ENCODE measurements at places on chromosomes 13 and 19.

DNA sequence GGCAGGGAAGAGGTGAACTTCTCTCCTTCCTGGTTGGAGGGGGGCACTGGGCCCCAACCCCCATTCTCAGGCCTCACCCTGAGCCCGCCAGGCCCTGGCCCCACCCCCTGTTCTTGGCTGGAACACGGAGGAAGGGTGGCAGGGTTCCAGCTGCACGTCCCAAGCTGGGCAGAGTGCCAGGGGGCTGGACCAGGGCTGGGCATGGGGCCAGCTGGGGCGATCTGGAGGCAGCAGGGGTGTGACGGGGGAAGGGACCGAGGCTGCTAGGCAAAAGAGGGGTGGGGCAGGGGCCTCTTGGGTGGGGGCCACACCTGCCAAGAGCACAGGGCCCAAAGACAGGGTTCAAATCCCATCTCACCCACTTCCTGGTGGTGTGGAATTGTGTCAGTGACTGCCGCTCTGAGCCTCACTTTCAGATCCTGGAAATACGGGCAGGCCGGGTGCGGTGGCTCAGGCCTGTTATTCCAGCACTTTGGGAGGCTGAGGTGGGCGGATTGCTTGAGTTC is 2.2 kb downstream of the HIF3A start:
- peak; percentile 83 for DNase-seq

- DNase-seq, result no peak
Measured at GRCh38 chr19:40231057-40231456, 4.6 kb upstream of the CCNP start.

DNA sequence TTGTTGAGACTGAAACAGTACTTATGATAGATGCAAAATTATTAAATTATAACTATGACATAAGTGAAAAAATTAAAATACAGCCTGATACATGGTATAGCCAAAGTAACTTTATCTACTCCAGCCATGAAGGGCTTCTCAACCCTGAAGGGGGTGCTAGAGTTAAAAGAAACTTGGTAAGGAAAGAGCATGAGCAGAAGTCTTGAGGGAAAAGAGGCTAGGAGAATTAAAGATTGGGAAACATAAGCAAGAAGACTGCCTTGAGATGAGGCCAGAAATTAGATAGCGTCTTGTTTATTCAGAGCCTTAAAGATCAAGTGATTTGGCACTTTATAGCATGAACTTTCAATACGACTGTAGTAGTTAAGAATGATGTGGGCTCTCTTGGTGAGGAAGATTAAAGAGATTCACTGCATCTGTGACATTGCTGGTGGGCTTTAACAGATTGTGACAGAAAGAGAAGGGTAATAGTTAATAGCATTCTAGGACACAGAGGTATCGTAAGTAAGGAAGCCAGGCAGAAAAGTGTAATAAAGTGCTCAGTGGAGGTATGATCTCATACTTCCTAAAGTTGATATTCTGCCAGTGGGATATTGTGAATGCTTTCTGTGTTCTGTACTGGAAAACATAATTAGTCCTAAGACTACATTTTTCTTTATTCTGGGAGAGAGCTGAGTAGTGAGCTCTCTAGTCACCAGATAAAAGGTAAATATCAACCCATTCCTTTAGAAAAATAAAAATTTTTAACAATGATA is 385.4 kb upstream of the PRR20A start:
- no peak for DNase-seq

DNA sequence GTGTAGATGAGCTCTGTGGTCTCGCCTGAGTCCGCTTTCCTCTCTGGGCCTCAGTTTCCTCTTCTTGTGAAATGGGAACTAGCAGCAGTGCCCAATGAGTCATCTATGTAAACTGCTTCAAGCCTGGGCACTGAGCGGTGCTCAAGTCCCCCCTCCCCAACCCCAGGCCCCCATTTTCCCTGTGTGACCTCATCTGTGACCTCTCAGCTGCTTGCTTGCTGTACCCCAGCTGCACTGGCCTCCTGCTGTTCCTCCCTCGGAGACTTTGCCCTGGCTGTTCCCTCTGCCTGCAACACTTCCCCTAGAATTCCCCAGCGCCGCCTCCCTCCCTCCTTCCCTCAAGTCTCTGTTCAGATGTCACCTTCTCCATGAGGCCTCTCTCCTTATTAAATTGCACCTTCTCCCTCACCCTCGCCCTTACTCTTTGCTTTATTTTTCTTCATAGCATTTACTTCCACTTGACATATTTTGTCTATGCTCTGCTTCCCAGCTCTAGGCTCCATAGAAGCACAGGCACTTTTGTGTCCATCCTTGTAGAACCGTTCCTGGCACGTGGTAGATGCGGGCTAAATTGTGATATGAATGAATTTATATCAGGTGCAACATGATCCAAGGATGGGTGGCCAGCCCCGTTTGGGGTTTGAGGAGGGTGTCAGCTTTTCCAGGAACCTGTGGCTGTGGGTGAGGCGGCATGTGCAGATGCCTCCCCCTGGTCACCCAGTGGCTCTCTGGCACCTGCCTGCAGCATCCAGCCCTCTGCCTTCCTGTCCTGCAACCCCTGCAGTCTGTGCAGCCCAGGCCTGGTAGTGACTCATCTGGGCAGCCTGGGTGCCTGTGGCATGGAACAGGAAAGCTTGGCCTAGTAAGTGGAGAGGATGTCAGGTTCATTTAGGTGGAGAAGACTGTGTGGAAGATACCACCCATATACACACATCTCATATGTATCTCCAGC is 26.3 kb downstream of the SIPA1L3 start:
- DNase-seq, result peak; percentile 14

DNA sequence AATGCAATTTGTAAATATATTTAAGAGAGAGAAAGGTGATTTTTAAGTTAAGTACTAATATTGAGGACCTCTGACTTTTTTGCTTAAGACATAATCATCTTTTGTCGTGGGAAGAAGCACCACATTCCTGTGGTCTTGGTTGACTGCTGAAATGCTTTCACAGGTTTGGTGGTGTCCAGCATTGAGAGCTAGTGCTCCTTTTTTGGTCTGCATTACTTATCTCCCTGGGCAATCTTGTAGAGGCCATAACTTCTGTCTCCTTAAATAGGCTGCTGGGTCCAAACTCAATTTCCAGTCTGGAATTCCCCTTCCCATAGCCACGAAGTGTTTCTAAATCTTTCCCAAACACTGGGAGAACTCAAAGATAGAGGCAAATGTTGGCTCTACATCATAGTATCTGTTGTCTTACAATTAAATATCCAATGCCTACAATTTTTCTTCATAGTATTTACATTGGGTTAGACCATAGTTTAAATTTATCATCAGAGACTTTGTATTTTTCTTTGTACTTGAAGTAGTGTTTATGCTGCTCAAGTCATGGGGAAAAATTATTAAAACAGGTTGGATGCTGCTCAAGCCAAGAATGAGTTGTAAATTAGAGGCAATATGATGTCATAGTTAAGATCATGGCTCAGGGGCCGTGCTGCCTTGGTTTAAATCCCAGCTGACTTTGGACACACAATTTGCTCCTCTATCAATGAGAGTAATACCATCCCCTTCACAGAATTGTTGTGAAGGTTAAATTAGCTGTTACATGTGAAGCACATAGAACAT is 105.6 kb downstream of the POSTN start:
- DNase-seq, result no peak

Data from NCI-H1694 (cell line).